ENCODE measurements at places on chromosomes 12 and 14. TPM values are rescaled to one million over a fixed set of nuclear protein-coding genes. Genes with fewer than 3 reads are reported as not detected.

DNA sequence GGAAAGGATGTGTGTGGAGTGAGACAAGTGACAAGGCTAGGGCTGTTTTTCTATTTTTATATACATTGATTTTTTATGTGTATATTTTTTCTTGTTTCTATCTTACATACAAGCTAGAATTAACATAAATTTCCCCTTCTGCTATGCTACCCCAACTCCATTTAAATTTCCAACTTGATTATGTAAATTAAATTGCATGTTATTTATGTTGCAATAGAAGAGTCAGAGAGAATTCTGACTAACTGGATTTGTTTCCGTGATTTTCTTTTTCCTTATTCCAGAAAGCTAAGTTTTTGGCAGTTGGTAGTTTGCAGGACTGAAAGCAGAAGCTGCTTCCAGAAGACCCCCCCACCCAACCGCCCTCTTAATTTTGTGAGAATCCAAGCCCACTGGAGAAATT is 8.9 kb upstream of the YBX3 start:
- DNase-seq = no peak

- DNase-seq = no peak
Observed at GRCh38 chr14:99996951-99997571, 68.2 kb upstream of the EVL start.

DNA sequence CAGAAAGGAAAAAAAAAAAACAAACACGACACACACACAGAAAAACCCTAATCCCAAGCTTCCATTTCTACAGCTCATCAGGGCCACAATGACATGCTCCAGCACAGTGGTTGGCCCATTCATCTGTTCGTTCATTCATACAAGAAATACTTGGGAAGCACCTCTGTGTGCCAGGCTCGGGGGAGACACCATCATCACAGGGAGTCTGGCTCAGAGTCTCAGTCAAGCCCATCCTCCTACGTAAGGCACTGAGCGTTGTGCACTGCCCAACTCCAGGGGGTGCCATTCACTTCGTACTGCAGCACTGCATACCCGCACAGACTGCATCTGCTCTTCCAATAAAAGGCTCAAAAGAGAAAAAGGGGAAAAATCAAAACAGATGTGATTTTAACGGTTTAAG is 15.3 kb downstream of the VPS37B start:
- peak; percentile 66 for DNase-seq

NCAPD2 gene
- 210 TPM for total RNA-seq

- no peak for DNase-seq
Observed at GRCh38 chr12:68206446-68206845, 19.2 kb downstream of the IL26 start.

DNA sequence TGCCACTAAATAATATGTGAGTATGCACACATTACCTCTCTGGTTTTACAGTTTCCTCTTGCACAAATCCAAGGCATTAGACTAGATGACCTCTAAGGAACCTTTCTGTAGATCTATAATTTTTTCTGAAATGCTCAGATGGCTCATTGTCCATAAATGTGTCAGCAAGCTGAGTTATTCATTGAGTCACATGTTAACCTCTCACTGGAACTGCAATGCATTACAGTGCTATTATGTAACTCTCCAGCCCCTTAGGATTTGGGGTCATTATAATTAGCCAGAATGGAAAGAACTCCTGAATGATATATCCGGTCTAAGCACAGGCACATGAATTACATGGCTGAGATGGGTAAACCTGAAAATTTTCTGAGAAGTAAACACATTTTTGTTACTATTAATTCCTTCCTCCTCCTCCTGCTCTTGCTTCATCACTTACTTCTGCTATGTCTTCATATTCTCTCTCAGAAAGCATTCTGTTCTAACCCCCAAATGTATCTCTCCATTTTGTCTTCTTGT is 20.3 kb upstream of the DRAM1 start:
- no peak for DNase-seq

DNA sequence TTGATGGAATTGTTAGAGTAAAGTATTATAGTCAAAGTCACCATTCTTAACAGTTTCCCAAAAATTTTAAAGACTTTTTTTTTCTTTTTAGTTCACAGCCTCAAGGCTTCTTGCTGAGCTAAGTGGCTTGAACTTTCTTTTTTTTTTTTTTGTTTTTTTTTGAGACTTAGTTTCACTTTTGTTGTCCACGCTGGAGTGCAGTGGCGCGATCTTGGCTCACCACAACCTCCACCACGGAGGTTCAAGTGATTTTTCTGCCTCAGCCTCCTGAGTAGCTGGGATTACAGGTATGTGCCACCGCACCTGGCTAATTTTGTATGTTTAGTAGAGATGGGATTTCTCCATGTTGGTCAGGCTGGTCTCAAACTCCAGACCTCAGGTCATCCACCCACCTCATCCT is 92.8 kb downstream of the SETD3 start:
- no peak for DNase-seq

DNA sequence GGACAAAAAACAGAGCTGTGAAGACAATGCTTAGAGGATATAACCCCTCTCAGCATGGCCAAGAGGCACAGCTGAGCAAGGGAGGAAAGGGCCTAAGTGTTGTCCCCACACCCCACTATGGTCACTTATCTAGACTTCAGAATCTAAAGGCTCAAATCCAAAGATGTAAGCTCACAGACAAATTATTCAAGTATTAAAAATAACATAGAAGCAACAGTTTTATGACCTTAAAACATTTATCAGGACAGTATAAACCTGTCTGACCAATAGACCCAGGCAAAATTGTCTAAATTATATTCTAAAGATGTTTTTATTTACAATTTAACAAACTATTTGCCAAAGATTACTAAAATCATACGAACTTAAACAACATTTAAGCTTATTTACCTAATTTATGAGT is 28.1 kb upstream of the PRICKLE1 start:
- no peak for DNase-seq

GRCh38 chr12:80190001-80190400 is 90.7 kb downstream of the OTOGL start:
- DNase-seq = no peak

- DNase-seq = no peak
Observed at GRCh38 chr14:22025879-22026278, 352.3 kb upstream of the OR4E1 start.

- DNase-seq = no peak
Observed at GRCh38 chr14:56723418-56723817, 86.9 kb downstream of the OTX2 start.
